ENCODE measurements at places on chromosomes 12 and 14.

- ATAC-seq: peak; percentile 97
These were observed 524.4 kb downstream of the MED13L start for GRCh38 chr12:115752913-115753726.

- peak; percentile 50 for ATAC-seq
These were observed 43.1 kb upstream of the GPHB5 start for GRCh38 chr14:63361790-63362189.

GRCh38 chr12:53564941-53565340 is 57.7 kb upstream of the NPFF start:
- no peak for ATAC-seq

- ATAC-seq: no peak
These were observed 24.6 kb downstream of the DAD1 start for GRCh38 chr14:22564463-22564862.
